ENCODE measurements at places on chromosomes 11 and 22. TPM values are rescaled to one million over a fixed set of nuclear protein-coding genes. Genes with fewer than 3 reads are reported as not detected.

- H3K27ac ChIP-seq, result no peak overlapping the region
- no peak overlapping the region for H3K4me3 ChIP-seq
- H3K4me1 ChIP-seq, result no peaks in the 10 kb centered on the region
- H3K27me3 ChIP-seq, result no peaks in the 10 kb centered on the region
- DNase-seq, result no peak
These were observed 40.1 kb upstream of the RFPL3 start for GRCh38 chr22:32317524-32317923.

- no peaks in the 10 kb centered on the region for H3K27me3 ChIP-seq
- no peak for DNase-seq
- no peaks in the 10 kb centered on the region for H3K36me3 ChIP-seq
- no peak overlapping the region for H3K27ac ChIP-seq
- H3K4me1 ChIP-seq, result peaks cover 23% of the 10 kb centered on the region
These were observed 20.8 kb downstream of the KCNE3 start for GRCh38 chr11:74446532-74446938.

DNA sequence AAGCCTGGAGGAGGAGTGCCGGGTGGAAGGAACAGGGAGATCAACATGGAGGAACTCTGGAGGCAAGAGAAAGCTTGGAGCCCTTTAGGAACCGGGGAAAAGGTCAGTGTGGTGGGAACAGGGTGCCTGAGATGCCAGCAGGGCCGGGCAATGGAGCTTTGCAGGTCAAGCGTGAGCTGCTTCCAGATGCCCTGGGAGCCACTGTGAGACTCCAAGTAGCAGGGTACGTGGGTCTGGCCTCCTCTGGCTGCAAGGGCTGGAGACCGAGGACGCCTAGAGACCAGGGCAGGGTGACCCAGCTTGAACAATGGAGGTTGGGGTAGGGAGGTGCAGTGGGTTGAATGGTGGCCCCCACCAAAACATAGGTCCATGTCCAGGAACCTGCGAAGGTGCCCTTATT, 15.6 kb upstream of the EMID1 start:
- no peaks in the 10 kb centered on the region for H3K27me3 ChIP-seq
- no peak overlapping the region for H3K27ac ChIP-seq
- no peak for DNase-seq
- H3K4me1 ChIP-seq, result no peaks in the 10 kb centered on the region
- H3K36me3 ChIP-seq, result no peaks in the 10 kb centered on the region

- H3K27ac ChIP-seq, result no peak overlapping the region
- DNase-seq, result no peak
- H3K36me3 ChIP-seq, result no peaks in the 10 kb centered on the region
- H3K4me3 ChIP-seq, result no peak overlapping the region
- peaks cover 11% of the 10 kb centered on the region for H3K4me1 ChIP-seq
These were observed 160.3 kb downstream of the DBX1 start for GRCh38 chr11:20000022-20000350.

SPTY2D1 gene
- total RNA-seq, result 18.6 TPM

Data from lower lobe of right lung (tissue), 2 donors.